Activated T-helper 17 cell treated with anti-CD3 and anti-CD28 coated beads, Interleukin-2, amount 50 U/mL, for 72 hours (primary cell): ENCODE measurements at places on chromosomes 4 and X. TPM values are rescaled to one million over a fixed set of nuclear protein-coding genes. Genes with fewer than 3 reads are reported as not detected.
A peak's percentile ranks its signal among the peaks of the same experiment; 100 is the strongest.

DNA sequence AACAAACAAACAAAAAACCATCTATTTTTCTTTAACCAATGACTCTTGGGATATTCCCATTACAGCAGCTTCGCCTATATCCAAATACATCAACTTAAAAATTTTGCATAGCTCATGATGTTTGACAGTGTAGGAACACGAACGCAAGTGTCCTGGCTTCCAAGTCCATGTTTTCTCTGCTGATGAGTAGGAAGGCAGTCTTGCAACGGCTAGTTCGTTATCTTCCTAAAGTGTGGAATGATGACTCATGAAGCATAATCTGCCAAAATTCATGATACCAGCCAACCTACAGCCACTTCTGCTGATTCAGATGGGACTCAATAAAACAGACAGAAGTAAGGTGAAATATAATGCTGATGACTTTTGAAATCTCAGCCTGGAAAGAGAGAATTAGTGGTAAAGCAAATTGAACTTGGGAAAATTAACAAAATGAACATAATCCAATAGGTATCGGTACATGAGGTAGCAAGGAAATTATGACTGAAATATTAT, 6.4 kb upstream of the SEPTIN11 start:
- ATAC-seq: no peak

DNA sequence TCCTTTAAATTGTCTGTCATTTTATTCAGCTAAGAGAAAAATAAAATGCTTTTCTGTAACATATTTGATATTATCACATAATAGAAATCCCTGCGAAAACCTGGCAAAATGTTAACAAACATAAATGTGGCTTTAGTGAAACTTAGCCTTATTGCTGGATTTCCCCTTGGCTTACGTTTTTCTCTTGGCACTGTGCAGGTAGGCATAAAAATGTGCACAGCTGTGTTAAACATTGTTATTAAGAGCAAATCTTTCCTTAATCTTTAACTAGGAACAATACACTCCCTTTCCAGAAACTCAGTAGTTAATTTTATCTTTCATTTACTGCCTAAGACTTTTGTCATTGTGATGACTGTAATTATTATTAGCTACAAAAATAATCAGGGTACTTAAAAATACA, 202.4 kb upstream of the GNPDA2 start:
- no peak for ATAC-seq

DNA sequence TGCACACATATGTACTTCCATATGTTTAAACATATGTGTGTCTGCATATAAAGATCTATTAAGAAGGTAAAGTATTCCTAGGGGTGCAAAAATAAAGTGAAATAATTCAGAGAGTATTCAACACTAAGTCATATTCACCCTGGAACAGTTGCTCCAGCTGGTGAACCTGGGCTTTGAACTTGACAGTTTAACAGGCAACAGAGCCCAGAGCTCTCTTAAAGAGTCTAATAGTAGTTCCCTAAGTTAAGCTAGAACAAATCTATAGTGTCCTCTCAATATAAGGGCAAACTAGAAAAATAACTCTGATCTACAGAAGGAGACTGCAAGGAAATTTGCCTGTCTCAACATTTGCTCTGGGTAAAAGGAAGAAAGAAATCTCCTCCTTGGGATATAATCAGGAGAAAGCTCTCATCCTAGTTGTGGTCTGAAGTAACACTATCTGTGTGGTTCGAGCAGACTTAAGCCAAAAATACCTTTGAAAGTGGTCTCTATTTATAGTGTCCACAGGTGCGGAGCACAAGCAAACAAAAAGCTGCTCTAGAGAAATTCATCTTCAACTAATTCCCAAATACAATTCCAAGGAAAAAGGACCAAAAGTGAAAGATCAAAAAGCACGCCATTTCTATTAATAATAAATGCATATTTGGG, 29.9 kb downstream of the VEGFC start:
- no peak for ATAC-seq

GRCh38 chr4:113759696-113760093, 1.8 kb downstream of the CAMK2D start:
- ATAC-seq: no peak

DNA sequence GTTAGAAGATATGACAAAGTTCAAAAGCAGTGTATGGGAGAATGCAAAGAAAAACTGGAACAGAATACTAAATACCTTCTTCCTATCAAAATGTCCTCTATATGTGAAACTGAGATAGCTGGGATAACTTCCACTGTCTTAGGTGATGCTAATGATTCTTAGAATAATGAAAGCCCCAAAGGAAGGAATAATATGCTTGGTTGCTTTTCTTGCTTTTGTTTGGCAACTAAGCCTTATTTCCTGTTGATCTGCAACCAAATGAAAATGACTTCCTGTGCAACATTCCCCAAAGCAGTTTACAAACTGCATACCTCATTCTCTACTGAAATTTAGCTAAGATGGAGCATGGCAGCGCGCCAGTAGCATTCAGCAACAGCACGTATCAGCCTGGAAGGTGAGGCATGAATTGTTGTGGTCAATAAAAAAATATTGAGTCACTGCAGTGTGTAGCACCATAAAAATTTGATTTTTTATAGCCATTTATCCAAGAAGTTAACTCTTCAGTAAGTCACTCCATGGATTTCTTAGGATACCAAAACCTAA, 18.7 kb downstream of the NDNF start:
- no peak for ATAC-seq

- no peak for ATAC-seq
Observed at GRCh38 chr4:150141756-150142155, 63.5 kb downstream of the DCLK2 start.

DNA sequence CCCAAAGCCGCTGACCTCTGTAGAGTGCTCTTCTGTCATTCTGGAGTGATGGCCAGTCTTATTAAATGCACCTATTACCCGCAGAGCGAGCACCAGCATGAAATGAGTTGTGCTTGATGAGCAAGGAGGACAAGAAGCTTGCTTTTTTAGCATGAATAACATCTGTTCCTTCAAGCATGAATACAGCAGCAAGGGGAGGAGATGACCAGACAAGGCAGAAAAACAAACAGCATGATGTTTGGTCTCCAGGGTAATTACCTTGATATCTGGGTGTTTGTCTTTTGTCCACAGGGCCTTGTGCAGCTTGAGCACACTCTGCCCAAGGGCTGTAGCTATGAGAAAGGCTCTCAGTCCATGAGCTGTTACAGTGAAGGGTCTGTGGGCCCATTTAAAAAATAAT, 324.8 kb upstream of the DDX53 start:
- ATAC-seq: no peak

DNA sequence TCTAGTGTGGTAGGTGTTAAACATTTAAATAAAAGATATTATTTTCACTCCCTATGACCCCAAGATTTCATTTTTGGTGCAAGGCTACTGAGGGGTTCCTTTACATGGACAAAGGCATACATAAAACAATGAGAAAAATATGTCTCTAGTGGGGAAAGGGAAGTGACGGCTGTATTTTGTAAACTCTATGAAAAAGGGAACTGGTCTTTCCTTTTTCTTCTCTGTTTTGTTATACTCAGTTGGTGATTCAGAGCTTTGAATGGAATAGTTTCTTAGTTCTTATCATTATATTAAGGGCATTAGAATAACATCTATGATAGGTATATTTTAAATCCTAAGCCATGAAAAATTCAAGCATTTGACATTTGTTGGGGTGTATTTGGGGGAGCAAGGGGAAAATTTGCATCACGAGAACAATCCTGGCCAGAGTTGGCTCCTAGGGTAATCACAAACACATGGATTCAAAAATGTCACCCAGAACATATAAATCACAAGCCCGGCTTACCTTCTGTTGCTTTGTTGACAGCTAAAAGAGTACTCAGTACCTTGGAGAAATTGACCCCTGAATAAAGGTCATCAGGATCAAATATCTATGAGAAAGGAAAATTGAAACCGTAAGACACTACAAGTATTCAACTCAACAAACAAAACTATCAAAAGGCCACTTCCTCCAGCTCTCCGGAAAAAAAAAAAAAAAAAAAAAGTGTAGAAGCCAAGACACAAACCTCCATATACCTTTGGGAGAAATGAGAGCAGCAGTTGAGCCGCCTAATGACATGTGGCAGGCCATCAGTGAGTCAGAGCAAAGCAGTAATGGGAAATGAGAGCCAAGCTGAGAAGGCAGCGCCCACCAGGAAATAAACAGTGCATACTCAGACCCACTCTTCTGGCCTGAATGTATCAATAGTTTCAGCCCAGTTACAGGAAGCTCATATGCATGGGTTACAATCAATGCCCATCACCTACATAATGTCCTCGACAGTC, 33.4 kb downstream of the ARHGEF6 start:
- peak; percentile 84 for ATAC-seq

GRCh38 chr4:88110826-88111225, 47.6 kb downstream of the ABCG2 start:
- no peak for ATAC-seq

GRCh38 chr4:39754309-39754708, 56.4 kb downstream of the UBE2K start:
- no peak for ATAC-seq

GRCh38 chr4:2650276-2650675, 105.9 kb downstream of the TNIP2 start:
- no peak for ATAC-seq

- ATAC-seq: no peak
Observed at GRCh38 chrX:29890646-29891200, 324.6 kb upstream of the MAGEB2 start.

DNA sequence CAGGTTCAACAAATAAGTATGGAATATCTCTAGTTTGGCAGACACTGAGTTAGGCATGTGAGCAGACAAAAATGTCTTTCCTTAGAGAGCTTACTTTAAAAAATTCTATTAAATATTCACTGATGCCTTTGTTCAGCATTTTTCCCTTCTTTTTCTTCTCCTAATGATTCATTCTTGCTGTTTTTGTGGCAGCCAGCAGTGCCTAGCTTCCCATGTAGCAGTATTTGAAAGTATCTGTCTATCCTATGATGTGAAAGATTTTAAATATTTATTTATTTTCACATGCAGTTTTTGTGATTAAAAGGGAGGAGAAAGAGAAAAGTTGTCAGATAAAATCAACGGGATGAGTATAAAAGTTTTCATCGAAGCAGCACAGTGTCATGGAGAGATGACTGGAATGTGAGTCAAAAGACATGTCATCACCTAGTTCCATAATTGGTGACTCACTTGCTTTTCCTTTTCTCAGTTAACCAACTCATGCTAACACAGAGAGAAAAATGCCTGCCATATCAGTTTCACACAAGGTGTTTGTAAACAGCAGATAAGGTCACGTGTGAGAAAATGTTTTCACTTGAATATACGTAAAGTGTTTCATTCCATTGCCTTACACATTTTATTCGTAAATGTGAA, 69.8 kb downstream of the BMPR1B start:
- peak; percentile 81 for ATAC-seq

GRCh38 chrX:119266364-119266995, 30.4 kb downstream of the PGRMC1 start:
- no peak for ATAC-seq

DNA sequence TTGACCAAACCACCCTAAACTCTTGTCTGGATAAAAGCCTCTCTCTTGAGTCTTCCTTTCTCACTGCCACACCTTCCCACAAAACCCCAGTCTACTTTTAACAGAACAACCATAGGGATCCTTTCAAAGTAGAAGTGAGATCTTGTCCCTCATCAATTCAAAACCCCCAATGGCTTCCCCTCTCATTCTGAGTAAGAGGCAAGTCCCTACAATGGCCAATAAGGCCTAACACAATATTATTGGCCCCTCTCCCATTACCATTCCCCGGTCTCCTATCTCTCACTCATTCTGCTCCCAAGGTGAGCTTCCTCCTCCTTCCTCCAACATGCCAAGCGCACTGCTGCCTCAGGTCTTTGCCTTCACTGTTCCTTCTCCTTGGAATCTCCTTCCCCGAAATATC, 57.1 kb downstream of the REELD1 start:
- ATAC-seq: no peak

GRCh38 chr4:75989846-75990528, 758 bp downstream of the SDAD1 start:
- ATAC-seq: no peak

- no peak for ATAC-seq
Observed at GRCh38 chrX:38660395-38661102, 99.2 kb downstream of the TSPAN7 start.

DNA sequence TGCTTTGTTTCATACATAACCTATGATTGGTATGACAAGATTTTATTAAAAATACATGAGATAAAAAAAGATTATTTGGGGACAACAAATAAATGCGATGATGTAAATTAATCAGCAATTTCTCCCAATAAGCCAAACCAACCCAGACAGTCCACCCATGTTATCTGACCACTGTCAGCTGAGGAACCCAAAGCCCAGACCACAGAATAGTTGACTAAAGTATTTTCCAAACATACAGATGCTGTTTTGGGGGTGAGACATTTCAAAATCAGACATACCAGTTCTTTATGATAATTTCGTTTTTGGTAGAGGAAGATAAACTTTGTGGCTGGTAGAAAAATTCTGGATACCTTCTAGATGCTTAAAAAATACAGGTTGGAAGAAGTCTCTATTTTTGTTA, 650.8 kb upstream of the FAM241A start:
- no peak for ATAC-seq

- no peak for ATAC-seq
Observed at GRCh38 chr4:158035662-158036195, 137.1 kb downstream of the GASK1B start.

GRCh38 chr4:189765736-189766135, 174.9 kb upstream of the FRG1 start:
- ATAC-seq: no peak

GRCh38 chrX:100680756-100681155, 36.8 kb downstream of the SRPX2 start:
- no peak for ATAC-seq

DNA sequence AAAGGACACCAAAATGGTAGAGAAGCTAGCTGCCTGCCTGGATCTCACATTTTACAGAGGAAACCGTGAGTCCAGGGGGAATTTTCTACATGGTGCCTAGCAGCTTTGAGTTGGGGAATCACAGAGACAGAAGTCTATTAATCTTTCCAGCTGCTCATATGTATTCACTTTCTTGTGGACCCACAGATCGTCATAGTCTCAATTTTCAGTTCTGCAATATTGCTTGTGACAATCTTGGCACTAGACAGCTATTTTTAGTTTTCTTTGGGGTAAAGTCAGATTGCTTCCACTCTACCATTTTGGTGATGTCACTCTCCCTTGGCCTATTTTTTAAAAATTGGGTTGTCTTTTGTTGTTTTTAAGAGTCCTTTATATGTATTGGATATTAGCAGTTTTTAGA, 233.4 kb upstream of the STK26 start:
- no peak for ATAC-seq

- no peak for ATAC-seq
Observed at GRCh38 chrX:72652082-72652481, 62.0 kb downstream of the PHKA1 start.

- no peak for ATAC-seq
Observed at GRCh38 chr4:115234405-115235093, 121.1 kb upstream of the NDST4 start.

- no peak for ATAC-seq
Observed at GRCh38 chrX:151870602-151871001, 42.1 kb upstream of the MAGEA4 start.

The PGAM4 gene
- not detected for total RNA-seq

The OTUD6A gene
- total RNA-seq: not detected

The UTP3 gene
- 23.8 TPM for total RNA-seq

The CDX4 gene
- not detected for total RNA-seq

The CXCL1 gene
- total RNA-seq: not detected

The SLC10A6 gene
- not detected for total RNA-seq

The IRAK1 gene
- total RNA-seq: 113 TPM

The MSX1 gene
- not detected for total RNA-seq

The PCSK1N gene
- 3.7 TPM for total RNA-seq

The TIGD4 gene
- not detected for total RNA-seq

The IL1RAPL1 gene
- total RNA-seq: not detected

The KIAA1210 gene
- not detected for total RNA-seq

The CENPI gene
- total RNA-seq: 18.6 TPM
